NCI-H1417 treated with DMSO at 0.1 percent for 48 hours (cell line): ENCODE measurements at places on chromosomes 2 and 18.

GRCh38 chr18:63784787-63785452 is 9.7 kb downstream of the SERPINB7 start:
- DNase-seq: no peak

DNA sequence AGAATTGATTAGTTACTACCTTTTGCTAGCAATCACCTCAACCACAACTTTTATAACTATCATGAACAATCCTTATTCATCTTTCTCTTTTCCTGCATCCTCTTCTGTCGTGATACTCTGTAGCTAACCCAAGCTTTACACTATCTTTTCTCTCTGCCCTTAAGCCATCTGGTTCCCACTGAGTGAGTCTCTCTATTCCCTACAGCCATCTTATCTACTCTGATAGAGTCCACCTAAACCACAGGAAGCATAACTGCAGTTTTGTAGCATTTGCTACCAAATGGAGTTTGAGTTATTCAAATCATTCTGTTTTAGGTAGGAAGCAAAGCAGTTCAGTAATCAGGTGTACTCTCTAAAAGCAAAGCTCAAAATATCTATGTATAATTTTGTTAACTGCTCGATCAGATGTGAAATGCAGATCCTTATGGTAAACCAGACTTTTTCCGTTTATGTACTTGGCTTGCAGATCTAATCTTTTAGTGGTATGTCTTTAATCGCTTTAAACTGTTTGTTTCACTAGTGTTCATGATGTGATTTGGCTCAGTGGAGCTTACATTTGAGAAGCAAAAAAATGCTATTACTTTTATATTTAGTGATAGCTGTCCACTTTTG is 91.0 kb downstream of the CSRNP3 start:
- no peak for DNase-seq

GRCh38 chr2:64262816-64263215 is 118.6 kb upstream of the PELI1 start:
- no peak for DNase-seq

DNA sequence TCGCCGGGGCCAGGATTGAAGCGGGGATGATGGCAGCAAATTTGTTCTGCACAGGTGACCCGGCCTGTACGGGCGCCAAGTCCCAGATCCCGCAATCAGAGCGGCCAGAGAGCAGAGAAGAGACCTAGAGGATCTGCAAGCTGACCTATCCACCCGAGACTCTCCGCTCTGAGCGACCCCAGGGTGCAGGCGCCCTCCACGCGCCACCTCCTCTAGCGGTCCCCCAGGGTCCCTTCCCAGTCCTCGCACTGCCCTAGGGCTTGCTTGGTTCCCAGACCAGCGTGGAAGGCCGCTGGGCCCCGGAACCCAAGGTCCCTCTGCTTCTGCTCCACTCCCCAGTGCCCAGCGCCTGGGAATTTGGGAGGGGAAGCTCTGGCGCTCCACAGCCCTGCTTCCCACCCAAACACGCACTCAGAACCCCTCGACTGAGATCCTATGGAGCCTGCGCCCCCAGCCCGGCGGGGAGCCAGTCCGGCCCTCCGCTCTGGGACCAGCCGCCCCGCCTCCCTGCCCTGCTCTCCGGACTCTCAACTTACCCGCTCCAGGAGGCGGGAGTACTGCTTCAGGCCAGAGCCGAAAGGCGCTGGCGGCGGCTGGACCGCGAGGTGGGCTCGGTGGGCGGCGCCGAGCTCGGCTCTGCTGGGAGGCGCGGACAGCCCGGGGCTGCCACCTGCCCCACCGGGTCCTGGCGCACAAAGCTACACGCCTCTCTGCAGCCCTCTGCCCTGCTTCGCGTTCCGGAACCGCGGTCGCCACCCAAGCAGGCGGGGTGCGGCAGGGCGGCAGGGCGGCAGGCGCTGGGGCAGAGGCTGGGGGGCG is 3.0 kb upstream of the SIX3 start:
- no peak for DNase-seq

- no peak for DNase-seq
These were observed 107.2 kb downstream of the COL6A3 start for GRCh38 chr2:237306787-237307170.

DNA sequence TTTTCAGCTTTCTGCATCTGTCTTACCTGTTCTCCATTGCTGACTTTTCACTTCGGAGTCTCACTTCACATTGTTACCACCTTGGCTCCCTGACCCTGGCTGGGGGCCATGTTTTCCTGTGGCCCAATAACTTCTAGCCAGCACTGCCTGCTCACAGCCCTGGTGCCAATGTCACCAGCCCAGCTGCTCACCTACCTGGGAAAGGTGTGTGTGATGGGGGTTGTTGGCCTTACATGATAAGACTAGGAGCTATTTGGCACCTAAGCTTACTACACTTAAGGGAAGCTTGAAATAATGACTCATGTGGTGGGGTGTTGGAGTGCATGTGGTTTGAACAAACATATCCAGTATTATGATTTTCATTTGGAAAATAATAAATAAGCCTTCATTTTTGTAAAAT is 37.5 kb upstream of the PGAP1 start:
- no peak for DNase-seq

DNA sequence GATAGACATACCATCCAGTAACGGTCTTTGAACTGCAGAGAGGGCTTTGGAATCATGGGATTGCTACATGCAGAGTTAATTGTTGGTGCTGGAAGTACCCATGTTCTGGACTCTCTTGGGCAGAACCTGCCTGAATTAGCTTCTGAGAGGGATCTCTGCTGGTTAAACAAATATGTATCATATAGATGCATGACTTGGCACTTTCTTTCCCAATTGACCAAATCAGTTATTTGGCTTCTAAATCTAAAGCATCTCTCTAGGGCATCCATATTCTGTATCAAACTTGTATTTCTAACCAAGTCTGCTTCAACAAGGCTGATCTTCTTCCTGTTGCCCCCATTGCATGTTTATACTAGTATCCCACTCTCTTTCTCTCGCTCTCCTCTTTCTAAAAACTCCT is 336.7 kb upstream of the CELF4 start:
- DNase-seq: no peak

DNA sequence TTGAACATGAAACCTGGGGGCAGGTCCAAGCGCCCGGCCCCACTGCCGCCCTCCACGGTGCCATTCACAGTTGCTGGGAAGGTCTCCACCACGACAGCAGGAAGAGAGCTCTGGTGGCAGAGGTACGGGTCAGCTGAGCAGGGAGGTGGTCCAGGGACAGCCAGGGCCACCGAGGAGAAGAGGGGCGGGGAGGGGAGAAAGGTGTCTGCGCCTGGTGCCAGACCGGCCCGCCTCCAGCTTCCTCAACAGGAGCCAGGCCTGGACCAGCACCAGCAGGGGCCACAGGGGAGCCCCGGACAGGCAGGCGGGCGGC is 56.2 kb downstream of the BIN1 start:
- DNase-seq: no peak

- peak; percentile 5 for DNase-seq
These were observed 767.0 kb downstream of the SLC4A3 start for GRCh38 chr2:220394433-220394832.

DNA sequence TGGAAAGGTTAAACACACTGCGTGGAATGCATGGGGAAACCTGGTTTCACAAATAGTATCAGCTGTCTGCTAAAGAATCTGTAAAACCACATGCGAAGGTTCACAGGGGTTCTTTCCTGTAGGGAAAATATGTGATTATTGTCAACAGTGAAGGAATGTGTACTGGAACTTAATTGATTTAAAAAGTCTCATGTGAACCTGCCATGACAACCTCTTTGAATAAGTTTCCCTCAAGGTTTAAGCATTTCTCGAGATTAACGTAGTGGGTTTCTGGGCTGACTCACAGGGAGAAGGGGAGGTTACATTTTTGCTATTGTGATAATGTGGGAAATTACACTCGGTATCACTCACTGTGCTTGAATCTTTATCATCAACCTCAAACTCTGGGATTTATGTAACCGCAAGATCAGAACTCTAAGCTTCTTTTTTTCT is 28.2 kb upstream of the IL1R1 start:
- no peak for DNase-seq

DNA sequence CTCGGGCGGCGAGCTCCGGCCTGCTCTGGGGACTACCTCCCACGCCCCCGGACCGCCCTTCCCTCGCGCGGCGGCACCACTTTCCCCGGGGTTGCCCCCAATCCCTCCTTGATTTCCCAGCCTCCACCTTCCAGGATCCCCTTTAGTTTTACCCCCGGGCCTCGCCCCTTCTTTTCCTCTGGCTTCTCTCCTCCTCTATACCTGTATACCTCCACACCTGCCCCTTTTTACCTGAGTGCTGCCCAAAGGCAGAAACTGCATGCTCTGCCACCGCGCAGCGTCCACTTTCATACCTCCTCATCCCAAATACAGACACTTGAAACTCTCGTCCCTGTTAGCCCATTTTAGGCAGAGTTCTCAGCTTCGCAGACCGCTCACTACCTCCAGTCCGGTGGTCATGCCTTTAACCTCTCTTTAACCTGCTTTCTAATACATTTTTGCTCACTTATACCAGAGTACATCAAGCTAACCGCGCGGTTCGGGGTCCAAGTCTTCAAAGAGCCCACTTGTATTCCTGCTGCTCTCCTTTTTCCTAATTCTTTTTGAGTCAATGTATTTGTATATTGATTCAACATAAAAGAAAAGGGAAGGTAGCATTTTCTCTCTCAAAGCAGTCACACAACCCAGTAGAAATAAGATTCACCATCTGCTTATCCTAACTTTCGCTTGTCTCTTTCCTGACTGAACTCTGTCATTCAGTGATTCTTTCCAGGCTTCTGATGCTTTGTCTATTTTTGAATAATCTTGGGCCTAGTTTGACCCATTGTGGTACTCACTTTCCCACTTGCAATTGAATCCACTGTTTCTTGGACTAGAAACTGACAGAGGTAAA is 901 bp downstream of the SPOPL start:
- DNase-seq: no peak
